ENCODE measurements at places on chromosomes 3 and 15.
A peak's percentile ranks its signal among the peaks of the same experiment; 100 is the strongest.

DNA sequence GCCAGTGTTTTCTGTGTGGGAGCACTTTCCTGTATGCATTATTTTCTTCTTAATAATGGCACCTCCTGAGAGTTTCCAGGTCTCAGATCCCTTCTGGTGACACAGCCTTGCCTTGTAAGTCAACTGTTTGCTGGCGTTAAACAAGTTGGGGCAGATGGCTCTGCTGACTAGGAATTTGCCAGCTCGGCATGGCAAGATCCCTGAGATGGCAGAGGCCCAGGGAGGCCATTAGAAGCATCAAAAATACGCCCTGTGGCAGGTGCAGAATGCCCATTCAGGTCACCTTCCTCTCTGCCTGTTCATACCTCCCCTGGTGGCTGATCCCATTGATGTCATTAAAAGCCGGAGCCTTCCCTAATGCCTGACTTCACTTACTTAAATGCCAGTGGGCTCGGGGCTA lies 320.9 kb upstream of the CTDSPL start:
- DNase-seq: no peak

- DNase-seq: no peak
Observed at GRCh38 chr3:194872669-194872977, 186.9 kb downstream of the FAM43A start.

DNA sequence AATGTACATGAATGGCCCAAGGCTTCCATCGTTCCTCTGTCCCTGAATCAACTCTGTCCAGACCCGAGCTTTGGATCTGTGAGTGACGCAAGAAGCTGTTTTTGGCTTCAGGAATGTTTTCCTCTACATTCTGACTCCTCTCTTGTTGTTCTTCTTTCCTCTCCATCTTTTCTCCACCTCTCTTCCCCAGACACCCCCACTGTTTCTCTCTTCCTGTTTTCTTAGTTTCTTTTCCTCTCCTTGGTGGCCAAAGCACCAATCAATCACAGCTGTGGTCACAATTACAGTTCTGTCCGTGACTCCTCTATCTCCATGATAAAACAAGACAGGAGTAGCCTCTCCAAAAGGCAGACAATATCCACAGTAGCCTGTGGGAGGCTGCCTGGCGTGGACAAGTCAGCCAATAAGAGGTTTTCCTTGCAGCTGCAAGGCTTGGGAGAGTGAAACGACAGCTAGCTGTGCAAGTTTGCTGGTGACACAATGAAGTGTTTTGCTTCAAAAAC lies 4.9 kb upstream of the TMEM212 start:
- DNase-seq: no peak

- no peak for DNase-seq
Observed at GRCh38 chr3:62718011-62718410, 157.2 kb downstream of the CADPS start.

DNA sequence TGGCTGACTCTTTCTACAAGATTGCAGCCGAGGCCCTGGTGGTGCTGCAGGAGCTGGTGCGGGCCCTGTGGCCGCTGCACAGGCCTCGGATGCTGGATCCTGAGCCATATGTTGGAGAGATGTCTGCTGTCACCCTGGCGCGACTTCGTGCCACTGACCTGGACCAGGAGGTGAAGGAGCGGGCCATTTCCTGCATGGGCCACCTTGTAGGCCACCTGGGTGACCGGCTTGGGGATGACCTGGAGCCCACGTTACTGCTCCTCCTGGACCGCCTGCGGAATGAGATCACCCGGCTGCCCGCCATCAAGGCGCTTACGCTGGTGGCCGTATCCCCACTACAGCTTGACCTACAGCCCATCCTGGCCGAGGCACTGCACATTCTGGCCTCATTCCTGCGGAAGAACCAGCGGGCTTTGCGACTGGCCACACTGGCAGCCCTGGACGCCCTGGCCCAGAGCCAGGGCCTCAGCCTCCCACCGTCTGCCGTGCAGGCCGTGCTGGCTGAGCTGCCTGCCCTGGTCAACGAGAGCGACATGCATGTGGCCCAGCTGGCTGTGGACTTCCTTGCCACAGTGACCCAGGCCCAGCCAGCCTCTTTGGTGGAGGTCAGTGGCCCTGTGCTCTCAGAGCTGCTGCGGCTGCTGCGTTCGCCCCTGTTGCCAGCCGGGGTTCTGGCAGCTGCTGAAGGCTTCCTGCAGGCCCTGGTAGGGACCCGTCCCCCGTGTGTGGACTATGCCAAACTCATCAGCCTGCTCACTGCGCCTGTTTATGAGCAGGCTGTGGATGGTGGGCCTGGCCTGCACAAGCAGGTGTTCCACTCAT lies 20.3 kb downstream of the CAND2 start:
- no peak for DNase-seq

GRCh38 chr3:134407239-134407625 lies 33.0 kb upstream of the AMOTL2 start:
- DNase-seq: no peak

GRCh38 chr15:79516155-79516554 lies 84.0 kb downstream of the MINAR1 start:
- no peak for DNase-seq

DNA sequence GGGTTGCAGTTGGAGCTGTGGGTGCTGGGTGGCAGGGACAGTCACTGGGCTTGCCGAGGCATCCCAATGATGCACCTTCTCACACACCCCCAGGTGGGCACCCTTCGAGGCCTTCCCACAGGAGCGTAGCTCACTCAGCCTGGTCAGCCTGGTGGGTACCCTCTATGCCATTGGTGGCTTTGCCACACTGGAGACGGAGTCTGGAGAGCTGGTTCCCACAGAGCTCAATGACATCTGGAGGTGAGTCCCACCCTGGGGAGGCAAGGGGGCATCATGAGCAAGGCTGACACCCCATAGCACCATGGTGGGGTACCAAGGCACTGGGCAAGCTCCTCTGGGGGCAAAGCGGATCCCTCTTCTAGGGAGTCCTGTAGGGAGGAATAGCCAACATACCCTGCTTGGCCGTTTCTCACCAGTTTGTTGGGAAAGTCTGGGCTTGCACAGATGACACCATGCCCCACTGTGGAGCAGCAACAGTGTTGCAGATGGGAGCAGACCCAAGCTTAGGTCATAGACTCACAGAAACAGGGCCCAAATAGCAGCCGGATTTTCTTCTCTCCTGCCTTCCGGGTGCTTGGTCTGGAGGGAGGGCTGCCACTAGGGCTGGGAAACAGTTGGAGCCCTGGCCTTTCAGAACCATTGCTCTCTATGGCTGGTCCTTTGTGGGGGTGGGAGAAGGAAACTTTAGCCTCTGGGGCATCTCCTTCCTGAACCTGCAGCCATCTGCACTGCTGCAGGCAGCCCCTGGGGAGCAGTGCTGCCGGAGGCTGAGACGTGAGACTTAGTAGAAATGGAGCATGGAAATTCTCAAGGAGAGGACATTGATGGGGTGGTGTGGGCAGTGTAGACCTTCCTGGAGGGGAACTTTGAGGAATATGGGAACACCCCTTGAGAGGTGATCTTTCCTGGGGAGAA lies 5.7 kb downstream of the KLHL40 start:
- no peak for DNase-seq

DNA sequence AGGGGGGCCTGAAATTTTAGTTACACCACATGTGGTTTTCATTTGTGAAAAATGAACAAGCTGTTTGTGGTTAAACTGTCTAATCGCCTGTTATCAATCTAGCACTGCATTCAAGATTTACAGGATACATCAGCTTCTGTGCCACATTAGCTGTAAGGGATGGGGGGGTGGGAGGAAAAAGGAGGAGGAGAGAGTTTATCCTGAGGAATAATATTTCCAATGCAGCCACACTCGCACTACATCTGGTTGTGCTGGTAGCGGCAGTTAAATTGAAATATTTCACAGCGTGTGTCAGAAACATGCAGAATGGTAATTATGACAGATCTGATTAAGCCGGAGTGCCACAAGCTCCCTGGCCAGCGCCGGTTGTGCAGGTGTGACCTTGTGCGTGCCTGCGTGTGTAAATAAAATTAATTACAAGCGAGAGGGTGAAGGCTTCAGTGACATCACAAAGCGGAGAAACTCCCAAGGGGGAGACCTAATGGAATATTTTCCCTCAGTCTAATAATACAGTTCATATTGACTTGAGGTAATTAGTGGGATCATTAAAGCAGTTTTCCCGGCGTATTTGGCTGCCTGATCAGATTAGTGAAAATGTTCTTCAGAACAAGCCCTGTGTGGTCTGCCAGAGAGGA lies 55.5 kb downstream of the SATB1 start:
- DNase-seq: no peak

- no peak for DNase-seq
Observed at GRCh38 chr15:79442911-79443310, 10.8 kb downstream of the MINAR1 start.

- no peak for DNase-seq
Observed at GRCh38 chr3:65524584-65524983, 514.1 kb downstream of the MAGI1 start.

DNA sequence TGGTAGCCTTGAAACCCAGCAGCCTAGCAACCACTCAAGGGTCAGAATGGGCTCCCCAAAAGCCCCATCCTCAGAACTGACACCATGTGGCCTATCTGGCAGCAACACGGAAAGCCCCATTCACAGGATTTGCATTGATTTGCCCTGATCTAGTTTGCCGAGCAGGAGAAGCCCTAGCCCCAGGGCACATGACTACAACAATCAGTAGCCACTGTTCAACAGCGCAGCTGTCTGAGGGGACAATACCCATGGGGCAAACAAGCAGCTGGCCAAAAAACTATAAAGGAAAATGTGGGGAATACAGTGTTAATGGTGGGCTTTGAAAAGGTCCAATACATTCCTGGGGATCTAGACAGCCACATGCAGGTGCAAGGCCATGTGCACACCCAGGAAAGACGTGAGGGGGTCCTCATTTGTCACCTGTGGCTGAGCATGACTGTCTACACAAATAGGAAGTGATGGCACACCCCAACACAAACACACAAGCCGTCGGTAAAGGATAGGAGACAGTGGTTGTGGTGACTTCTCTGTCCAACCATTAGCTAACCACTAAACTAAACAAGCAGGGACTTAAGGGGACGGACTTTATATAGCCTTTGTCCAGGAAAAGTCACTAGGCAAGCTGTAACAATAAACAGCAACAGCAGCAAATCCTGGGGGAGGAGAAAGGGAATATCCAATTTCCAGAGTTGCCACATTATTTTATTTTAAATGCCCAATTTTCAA lies 113.7 kb downstream of the LRIG1 start:
- DNase-seq: peak; percentile 45

- no peak for DNase-seq
Observed at GRCh38 chr3:17749705-17750293, 7.4 kb upstream of the TBC1D5 start.

- DNase-seq: no peak
Observed at GRCh38 chr15:66094331-66094730, 159.2 kb downstream of the MEGF11 start.

DNA sequence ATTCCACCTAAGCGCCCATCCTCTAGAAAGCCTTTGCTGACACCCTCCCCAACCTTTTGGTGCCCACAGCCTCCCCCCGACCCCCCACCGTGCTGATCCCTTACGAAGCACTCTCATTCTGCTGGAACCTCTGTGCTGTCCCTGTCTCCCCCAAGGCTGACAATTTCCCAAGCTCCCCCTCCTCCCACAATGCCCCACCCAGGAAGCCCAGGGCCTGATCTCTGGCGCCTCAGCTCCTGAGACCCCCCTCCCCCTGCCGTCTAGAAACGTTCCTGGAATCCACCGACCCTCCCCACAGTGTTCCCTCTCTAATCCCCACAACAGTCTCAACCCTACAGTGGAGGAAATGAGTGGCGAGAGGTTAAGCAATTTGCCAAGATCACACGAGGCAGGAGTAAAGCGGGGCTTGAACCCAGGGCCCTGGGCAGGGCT lies 18.3 kb downstream of the MYL3 start:
- DNase-seq: no peak

- DNase-seq: no peak
Observed at GRCh38 chr3:170330366-170330765, 27.1 kb upstream of the SKIL start.

GRCh38 chr15:33489335-33489734 lies 178.6 kb downstream of the RYR3 start:
- no peak for DNase-seq

DNA sequence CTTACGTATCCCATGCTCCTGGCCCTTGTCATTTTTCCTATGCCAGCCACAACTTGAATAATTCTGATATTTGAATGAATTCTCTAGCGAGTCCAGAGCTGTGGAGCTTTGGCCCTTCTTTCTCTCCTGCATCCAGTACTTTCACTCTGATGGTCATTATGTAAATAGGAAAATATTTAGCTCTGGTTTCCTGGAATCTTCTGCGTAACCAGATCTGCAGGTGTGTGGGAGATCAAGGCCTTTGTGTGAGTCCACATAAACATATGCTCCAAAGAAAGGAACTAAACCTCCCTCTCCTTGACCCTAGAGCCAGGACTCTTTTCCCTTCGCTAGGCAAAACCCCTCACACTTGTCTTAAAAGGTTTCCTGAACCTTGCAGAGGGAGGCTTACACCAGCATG lies 132.5 kb upstream of the THBS1 start:
- DNase-seq: no peak

DNA sequence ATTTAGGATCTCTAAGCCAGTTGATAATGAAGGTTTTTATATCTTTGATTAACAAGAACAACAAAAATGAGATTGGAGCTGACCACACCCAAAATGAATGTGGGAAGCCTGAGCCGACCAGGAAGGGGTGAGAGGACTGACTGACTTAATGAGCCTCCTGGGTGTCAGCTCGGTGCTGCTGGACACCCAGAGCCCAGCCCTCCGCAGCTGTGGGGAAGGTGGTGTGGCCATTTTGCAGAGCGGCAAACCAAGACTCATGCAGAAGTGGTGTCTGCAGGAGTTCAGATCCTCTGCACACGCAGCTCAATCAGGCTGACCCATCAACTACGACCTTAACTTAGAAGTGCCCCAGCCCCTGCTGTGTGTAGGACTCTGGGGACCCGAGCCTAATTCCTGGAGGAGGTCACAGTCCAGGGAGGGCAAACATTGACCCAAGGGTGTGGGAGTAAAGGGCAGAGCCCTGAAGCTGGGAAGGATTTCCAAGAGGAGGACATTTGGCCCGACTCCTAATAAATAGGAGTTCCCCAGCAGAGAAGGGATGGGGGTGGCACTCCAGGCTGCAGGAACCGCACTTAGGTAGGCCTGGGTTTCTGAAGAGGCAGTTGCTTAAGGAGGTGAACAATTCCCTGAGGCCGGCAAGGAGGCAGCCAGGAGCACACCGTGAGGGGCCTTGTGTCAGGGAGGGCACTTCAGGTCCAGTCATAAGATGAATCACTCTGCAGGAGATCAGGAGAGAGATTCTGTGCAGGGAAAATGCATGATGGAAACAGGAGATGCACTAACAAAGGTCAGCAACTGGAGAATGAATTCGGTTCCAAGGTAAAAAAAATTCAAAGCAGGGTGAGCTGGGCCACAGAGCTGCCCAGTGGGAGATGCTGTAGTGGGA lies 197.1 kb upstream of the TPM1 start:
- DNase-seq: no peak

- DNase-seq: no peak
Observed at GRCh38 chr3:115626006-115626409, 2.7 kb downstream of the GAP43 start.

- DNase-seq: no peak
Observed at GRCh38 chr15:91696981-91697380, 156.5 kb upstream of the SLCO3A1 start.

DNA sequence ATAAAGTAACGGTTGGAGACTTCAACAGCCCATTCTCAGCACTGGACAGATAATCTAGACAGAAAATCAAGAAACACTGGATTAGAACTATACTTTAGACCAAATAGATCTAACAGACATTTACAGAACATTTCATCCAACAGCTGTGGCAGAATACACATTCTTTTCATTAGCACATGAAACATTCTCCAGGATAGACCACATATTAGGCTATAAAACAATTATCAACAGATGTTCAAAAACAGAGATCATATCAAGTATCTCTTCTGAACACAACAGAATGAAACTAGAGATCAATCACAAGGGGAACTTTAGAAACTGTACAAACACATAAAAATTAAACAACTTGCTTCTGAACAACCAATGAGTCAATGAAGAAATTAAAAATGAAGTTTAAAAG lies 133.3 kb downstream of the ADAM10 start:
- DNase-seq: no peak
